ENCODE measurements at places on chromosomes 6 and 20. TPM values are rescaled to one million over a fixed set of nuclear protein-coding genes. Genes with fewer than 3 reads are reported as not detected.

DNA sequence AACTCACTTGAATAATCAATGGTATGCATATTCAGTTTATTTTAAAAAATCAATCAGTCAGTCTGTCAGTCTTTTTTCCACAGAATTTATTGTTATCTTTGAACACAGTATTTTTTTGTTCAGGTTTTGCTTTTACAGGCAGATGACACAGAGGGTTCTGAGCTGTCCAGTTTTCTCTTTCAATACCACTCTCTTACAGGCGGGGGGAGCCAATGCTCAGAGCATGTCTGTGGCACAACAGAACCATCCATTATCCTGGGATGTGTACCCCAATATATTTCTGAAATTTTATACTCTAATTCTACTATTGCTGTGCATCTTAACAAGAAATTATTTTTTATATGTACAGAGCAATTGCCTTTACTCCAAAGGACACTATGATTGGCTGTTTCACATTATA is 21.2 kb downstream of the ROS1 start:
- peak; percentile 2 for DNase-seq

- no peak for DNase-seq
These were observed 2.4 kb upstream of the SYTL3 start for GRCh38 chr6:158647501-158647900.

GRCh38 chr6:26532699-26533531 is 5.3 kb upstream of the HMGN4 start:
- peak; percentile 74 for DNase-seq

DNA sequence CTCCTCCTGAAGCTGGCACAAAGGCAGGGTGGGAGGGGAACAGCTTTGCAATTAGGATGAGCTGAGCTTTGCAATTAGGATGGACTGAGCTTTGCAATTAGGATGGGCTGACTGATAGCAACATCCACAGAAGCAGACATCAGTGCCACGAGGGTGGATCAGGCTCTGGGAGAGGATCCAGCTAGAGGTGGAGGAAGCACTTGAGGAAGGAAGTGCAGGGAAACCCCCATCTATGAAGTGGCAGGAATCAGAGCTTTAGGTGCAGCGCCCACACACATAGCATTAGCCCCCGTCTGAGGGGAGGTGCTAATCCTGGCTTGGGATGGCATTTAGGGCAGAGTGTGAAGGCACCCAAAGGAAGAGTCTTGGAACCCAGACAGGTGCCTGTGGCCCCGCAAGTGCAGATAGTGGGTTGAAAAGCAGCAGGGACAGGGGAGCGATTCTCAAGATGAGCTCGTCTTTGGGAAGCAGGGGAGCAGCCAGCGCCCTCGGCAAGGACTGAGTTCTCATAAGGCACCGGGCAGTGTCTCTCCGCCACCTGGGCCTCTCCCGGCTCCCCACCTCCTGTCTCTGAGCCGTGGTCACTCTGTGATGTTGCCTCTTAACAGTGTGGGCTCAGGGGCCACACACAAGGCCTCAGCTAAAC is 12.0 kb upstream of the THBS2 start:
- DNase-seq = no peak

DNA sequence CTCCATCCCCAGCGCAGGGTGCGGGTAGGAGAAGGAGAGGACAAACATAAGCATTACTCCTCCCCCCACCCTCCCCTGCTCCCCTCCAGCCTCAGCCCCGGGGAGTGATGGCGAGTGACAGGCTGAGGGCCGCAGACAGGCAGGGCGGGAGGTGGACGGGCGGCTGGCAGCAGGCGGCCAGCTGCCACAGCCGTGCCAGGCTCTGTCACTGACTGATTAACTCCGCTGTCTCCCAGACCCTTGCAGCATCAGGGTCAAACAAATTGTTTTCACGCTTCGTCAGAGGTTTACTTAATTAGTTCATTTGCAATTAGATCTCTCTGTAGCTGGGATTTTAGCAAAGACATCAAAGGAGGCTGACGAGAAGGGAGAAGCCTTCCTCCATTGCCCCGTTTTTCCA is 41.9 kb downstream of the FOXP4 start:
- no peak for DNase-seq

DNA sequence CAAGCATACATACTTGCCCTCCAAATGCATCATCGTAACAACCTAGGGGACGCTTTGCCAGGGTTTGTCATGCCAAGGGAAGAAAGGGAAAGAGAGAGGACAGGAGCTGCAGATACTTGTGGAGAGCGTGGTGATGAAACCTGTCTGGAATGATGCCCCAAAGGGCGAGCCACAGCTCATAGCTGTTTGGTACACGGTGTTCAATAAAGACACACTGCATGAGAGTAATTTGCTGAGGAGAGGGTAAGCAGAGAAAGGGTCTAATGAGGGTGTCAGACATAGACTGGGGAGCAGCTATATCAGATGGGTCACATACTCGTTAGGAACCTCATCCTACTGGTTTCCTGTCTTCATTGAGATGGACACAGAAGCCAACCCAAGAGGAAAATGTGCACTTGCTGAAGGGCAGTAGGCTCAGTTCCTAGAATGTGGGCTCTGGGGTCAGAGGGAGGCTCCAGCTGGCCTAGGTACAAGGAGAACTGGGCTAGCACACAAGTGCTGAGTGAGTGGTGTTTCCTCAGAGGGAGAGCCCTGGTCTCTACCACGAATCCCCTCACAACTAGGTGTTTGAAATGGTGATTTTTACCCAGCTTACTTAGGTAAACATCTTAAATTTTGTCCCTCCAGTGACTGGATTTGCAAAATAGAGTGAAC is 5.2 kb upstream of the FOXO3 start:
- DNase-seq = no peak

DNA sequence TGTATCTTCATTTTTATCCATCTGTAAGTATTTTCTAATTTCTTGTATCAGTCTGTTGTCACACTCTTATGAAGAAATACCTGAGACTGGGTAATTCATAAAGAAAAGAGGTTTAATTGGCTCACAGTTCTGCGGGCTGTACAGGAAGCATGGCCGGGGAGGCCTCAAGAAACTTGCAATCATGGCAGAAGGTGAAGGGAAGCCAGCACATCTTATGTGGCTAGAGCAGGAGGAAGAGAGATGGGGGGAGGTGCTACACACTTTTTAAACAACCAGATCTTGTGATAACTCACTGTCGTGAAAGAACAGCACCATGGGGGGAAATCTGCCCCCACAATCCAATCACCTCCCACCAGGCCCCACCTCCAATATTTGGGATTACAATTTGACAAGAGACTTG is 10.9 kb upstream of the BCKDHB start:
- DNase-seq = no peak

DNA sequence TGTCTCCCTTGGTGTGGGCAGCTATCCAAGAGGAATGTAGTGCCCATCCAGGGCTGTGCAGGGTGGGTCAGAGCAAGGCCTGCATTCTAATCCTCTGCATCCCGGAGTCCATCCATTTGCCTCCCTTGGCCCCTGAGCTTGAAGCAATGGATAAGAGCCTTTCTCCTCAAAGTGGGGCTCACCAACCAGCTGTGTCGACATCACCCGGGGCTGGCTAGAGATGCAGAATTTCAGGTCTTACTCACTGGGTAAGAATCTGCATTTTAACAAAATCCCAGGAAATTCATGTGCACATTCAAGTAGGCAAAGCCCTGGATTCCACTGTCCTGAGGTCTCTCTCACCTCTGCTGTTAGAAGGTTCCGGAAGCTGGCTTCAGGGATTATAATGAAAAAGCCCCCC is 95.3 kb downstream of the MDGA1 start:
- no peak for DNase-seq

GRCh38 chr6:13053006-13053461 is 275.3 kb downstream of the TBC1D7 start:
- DNase-seq = no peak

DNA sequence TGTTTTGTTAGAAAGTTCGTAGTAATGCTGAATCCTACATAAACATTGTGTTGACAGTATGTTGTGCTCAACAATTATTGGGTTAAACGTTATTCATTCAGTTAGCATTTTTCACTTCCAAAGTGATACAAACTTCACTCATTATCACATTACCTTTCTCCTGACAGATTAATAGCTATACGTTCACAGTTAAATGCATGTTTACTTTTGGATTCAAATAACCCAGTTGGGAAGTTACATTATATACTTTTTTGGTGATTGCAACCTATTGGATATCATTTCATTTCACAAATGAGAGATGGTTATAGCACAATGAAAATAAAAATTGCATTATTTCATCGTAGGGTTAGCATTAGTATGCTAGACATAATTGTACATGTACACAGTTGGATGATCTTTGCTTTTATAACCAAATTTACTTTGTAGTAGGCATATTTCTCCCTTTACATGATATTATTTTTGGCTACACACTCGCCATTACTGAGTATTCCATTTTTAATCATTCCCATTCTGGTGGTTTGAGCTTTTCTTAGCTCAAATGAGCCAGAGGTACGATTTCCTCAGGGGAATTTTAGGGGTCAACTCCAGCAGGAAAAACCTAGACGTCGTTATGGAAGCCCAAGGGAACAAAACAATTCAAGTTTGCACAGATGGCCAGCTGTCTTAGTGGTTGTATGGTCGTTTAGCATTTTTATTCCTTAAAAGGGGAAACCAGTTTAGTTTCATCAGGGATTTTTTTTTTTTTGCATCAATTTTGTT is 2.1 kb upstream of the HIVEP1 start:
- DNase-seq = peak; percentile 58

DNA sequence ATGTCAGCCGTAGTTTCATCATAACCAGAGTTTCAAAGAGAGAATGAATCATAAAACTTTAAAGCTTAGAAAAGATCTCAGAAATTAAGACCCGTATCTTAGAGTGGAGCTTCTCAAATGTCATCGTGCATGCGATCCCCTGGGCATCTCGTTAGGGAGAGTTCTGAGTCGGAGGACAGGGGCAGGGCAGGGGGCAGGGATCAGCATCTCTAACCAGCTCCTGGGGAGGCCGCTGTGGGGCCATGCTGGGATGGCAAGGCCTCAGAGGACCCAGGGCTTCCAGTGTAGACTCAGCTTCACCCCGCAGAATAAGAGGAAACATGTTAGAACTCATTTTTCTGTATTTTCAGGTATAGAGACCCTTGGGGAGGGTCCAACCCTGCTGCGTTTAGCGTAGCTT is 72.0 kb upstream of the AFDN start:
- no peak for DNase-seq

- DNase-seq = peak; percentile 96
These were observed 117.6 kb downstream of the HIVEP2 start for GRCh38 chr6:142827369-142827768.

GRCh38 chr6:38599966-38600550 is 39.7 kb downstream of the BTBD9 start:
- no peak for DNase-seq

DNA sequence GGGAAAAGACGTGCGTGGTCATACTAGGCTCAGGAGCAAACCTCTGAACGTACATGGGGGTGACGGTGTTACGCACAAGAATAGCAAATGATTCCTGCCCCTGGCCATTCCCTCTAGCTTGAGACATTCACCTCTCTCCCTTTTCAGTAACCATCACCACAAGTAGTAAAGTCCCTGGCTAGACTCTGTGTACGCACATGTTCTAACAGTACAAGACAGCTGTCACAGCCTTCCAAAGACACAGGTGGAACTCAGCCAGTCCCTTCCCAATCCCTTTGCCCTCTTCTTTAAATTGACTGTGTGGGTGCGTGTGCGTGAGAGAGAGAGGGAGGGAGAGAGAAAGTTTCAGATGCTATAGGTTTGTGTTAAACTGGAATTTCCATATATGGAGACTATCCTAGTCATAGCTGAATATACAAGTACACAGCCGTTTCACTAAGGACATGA is 67.3 kb downstream of the LY86 start:
- no peak for DNase-seq

- no peak for DNase-seq
These were observed 45.1 kb upstream of the MCM9 start for GRCh38 chr6:118980063-118980462.

GRCh38 chr20:32501709-32502108 is 83.4 kb downstream of the NOL4L start:
- DNase-seq = peak; percentile 76

GRCh38 chr6:105995391-105995865 is 90.7 kb upstream of the PRDM1 start:
- DNase-seq = no peak

GRCh38 chr20:1496930-1497329 is 5.7 kb upstream of the SIRPB2 start:
- DNase-seq = no peak

- DNase-seq = peak; percentile 73
These were observed 79.7 kb upstream of the MBOAT1 start for GRCh38 chr6:20291764-20292580.

DNA sequence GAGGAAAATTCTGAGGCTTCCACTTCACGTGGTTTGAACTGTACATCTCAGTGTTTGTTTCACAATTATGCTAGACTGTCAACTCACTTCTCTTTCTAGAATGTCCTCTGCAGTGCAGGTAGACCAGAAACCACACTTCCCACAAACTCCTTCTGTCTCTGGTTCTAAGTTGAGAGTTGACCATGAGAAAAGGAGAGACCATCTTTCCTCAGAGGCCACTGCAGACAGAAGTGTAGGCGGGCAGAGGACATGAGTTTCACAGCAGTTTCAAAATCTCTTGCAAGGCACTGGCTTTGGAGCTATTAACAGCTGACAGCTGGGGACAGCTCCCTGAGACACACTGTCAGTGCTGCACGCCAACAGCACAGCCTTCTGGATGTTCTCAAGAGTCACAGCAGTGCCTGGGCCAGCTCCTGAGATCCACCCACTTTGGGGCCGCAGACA is 55.4 kb upstream of the MOXD1 start:
- no peak for DNase-seq

GRCh38 chr20:19370076-19371075 is 157.9 kb downstream of the SLC24A3 start:
- peak; percentile 4 for DNase-seq

GRCh38 chr6:137230547-137230946 is 11.4 kb upstream of the IFNGR1 start:
- no peak for DNase-seq

GRCh38 chr6:105331927-105332326 is 71.0 kb downstream of the PREP start:
- no peak for DNase-seq

DNA sequence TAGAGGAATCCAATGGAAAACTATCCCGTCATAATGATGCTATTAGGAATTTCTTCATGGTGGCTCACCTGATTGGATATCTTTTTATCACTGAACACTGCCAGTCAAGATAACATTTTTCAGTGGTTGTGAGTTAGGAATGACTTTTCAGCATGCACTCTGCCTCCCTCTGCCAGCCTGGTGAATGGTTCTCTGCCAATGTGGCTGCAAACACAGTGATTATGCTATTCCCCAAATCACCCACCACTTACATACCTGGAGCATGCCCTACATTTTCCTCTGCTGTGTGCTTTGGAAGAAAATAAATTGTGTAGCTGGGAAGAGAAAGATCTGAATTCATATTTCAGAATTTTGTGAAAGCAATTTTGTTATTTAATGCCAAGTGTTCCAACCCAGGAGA is 102.6 kb upstream of the LAMP5 start:
- DNase-seq = no peak

Gene SLC44A4
- under 0.01 TPM for total RNA-seq

Gene PHACTR3
- 3.2 TPM for total RNA-seq

Gene GSTA5
- not detected for total RNA-seq

Gene HCRTR2
- not detected for total RNA-seq

Gene PPDPF
- 36.2 TPM for total RNA-seq

Gene FAM217A
- total RNA-seq = not detected

Gene COL12A1
- 1.4 TPM for total RNA-seq

Gene TNF
- total RNA-seq = not detected

Gene LRRC73
- total RNA-seq = under 0.01 TPM

Gene NPEPL1
- 17.6 TPM for total RNA-seq

Measured in dermis microvascular lymphatic vessel endothelial cell (primary cell).